ENCODE measurements at places on chromosomes 16 and 17. TPM values are rescaled to one million over a fixed set of nuclear protein-coding genes. Genes with fewer than 3 reads are reported as not detected.

The PLCG2 gene
- total RNA-seq, result 8.6 TPM

DNA sequence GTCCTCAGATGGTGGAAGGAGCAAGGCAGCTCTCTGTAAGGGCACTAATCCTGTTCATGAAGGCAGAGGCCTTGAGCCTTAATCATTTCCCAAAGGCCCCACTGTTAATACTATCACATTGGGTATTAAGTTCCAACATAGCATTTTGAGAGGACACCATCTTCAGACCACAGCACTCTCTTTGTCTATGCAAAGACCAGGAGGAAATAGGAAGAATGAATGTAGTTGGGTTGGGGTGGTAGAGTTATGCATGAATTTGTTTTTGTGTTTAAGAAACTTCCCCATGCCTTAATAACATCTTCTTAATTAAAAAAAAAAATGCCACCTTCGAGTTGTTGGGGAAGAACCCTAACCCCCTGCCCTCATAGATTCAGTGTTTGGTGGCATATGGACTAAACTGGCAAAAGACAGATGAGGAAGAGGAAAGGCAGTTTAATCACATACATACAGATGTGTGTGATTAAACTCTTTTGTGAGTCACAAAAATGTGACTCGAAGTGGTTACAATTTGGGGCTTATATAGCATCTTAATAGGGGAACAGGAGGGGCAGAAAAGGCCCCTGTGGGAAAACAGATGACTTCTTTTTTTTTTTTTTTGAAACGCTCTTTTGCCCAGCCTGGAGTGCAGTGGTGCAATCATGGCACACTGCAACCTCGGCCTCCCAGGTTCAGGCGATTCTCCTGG lies 35.0 kb upstream of the SLC5A10 start:
- peaks cover 55% of the 10 kb centered on the region for H3K36me3 ChIP-seq
- DNase-seq, result no peak
- no peak overlapping the region for H3K4me3 ChIP-seq
- H3K27ac ChIP-seq, result no peak overlapping the region
- H3K27me3 ChIP-seq, result no peaks in the 10 kb centered on the region
- H3K4me1 ChIP-seq, result peaks cover 18% of the 10 kb centered on the region

The NTN1 gene
- 119 TPM for total RNA-seq

The PIPOX gene
- 4.6 TPM for total RNA-seq

The FASN gene
- 30.3 TPM for total RNA-seq

GRCh38 chr16:89393738-89394406 lies 96.5 kb downstream of the ANKRD11 start:
- H3K4me1 ChIP-seq, result peaks cover 62% of the 10 kb centered on the region
- DNase-seq, result no peak
- no peaks in the 10 kb centered on the region for H3K27me3 ChIP-seq
- H3K4me3 ChIP-seq, result no peak overlapping the region

Data from esophagus muscularis mucosa (tissue), 4 donors.